Right lung (tissue), 10 donors: ENCODE measurements at places on chromosomes 6 and 20. TPM values are rescaled to one million over a fixed set of nuclear protein-coding genes. Genes with fewer than 3 reads are reported as not detected.

DNA sequence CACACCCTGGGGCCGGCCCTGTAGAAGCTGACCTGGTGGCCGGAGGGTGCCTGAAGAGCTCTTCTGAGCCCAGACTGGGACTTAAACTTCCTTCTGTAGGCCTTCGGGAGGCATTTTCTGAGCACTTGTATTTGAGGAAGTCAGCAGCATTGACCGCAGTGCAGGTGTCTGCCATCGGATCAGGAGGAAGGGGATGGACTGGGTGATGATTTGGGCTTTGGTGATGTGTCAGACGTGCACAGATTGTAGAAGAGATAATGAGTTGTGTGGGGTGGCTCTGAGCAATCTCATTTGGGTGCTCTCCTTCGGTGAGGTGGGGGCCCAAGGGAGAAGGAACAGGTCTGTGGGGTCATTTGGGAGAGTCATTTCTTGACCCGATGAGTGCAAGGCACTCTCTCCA, 150.9 kb downstream of the ARID1B start:
- no peak for DNase-seq

DNA sequence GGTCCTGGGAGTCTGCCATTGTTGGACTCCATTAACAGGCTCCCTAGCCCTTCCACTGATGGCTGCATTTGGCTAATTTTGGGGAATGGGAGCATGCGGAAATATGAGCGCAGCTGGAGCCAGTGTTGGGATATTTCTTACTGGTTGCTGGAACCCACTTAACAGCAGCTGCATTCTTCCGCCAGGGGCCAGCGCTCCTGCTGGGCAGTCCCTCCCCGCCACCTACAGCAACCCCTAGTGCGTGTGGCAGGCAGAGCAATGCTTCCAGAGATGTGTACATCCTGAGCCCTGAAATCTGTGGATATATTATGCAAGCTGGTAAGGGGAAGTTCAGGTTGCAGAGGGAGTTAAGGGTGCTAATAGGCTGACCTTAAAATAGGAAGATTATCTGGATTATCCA, 16.4 kb downstream of the CST8 start:
- no peak for DNase-seq

GRCh38 chr20:35039846-35040489, 52.6 kb downstream of the TRPC4AP start:
- peak; percentile 20 for DNase-seq

GRCh38 chr6:131949620-131949908, 1.6 kb downstream of the CCN2 start:
- DNase-seq, result peak; percentile 77

DNA sequence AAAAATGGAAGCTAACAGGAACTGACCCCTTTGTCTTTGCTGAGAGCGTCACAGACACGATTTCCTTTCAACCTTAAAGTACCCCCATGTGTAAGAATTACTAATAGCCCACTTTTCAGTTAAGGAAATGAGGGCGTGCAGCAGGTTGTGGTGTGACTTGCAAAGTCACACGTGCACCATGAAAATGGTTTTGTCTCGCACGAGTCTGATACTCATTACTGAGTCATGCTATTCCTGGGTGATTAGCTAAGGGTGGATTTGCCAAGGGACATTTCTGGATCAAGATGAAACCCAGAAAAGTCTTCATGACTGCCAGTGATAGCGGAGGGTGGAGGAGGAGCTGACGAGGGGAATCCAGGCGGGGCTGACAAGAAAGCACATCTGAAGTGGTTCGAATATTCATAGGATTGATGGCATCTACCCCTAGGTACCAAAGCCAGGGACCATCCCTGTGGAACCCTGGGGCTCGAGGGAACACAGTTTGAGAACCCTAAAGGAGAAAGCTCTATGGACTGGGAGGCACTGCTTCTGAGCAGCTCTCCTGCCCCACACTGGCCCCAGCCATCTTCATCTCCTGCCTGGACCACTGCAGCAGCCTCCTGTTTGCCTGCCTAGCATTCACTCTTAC, 12.1 kb upstream of the NFATC2 start:
- DNase-seq, result no peak

GRCh38 chr6:145278163-145278807, 457.0 kb downstream of the EPM2A start:
- DNase-seq, result no peak

- DNase-seq, result no peak
Measured at GRCh38 chr6:68126089-68126749, 508.9 kb upstream of the ADGRB3 start.

DNA sequence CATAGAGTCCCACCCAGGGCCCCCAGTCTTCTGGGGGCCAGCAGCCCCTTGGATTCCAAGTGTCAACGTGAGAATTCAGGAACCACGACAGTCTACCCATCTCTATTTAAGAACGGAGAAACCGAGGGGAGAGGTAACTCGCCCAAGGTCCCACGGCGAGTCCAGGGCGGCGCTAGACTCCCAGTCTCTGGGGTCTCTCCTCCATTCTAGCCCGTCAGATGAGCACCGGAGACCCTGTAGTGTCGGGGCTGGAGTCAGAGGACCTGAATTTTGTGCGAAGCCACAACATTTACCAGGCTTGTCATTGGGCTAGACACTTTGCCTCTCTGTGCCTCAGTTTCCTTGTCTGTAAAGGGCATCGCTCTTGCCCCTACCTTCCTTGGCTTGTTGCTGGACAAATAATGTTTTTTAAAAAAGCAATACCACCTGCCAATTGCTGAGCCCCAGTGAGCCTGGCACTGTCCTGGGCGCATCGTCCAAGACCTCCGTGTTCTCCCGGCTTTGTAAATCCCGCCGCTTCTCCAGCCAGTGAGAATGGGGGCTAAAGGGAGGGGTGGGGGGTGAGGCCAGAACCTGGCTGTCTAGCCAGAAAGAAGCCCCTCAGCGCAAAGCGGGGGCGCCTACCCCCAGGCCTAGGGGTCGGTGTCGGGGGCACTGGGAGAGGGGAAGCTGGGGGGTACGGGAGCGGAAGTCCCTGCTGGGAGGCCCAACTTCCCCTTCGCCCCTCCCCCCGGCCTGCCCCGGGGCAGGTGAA, 91.7 kb downstream of the NCR2 start:
- DNase-seq, result no peak

GRCh38 chr20:47825011-47825762, 39.9 kb upstream of the SULF2 start:
- DNase-seq, result no peak

DNA sequence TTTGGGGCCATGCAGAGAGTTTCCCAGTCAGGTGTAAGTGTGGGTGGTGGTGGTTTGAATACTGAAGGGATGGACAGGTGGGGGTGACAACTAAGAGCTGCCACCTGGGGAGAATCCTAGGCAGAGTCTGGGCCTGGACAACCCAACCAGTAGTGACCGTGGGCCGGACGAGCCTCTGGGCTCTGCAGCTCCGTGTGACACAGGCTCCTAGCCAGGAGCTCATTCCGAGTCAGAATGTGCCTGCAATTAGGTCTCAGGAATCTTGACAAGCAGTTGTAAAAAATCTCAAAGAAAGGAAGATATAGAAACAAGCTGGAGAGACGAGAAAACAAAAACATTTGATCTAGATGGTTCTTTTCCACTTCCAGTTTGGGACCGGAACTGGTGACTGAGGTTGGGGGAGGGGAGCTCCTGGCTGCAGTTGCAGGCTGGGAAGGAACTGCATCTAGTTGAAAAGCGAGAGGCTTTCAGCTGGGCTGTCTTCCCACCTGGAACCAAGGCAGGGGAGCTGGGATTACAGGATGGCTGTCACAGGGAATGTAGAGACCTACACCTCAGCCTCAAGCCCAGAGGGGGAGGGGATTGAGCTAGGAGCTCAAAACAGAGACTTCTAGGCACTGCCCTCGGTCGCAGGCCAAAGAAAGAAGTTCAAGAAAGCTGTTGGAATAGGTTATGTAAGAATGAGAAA, 156.9 kb downstream of the PAX1 start:
- DNase-seq, result no peak

- DNase-seq, result no peak
Measured at GRCh38 chr6:152897807-152898399, 84.9 kb downstream of the FBXO5 start.

DNA sequence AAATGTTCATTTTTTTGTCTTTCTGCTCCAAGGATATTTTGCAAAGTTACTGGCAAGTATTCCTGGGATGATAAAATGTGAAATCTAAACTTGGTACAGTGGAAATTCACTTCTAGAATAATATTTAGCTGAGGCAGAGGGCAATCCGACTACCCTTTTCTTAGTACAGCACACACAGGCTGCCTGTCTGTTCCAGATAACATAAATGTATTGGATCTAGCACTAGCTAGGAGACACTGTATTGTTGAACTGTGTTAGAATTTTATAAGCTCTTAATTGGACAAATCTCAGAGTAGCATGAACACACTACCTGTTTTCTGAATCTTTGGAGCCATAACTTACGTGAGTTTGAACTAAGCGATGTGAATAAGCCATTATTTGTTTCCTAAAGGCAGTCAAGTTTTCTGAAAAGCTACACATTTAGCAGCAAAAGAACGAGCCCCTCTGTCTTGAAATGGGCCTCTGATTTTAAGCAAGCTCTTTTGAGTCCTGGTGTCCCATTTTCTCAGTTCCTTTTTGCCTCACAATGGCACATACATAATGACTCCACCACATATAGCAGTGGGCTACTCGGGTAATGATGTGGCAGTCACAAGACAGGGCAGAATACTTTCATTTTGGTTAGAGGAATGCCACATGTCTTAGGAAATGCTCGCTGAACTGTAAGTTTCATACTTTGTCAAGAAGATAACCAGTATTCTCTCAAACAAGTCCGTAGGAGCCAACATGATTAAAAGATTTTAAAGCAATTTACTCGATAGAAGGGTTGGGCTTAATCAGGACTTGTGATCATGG, 116.5 kb upstream of the ESR1 start:
- DNase-seq, result no peak

DNA sequence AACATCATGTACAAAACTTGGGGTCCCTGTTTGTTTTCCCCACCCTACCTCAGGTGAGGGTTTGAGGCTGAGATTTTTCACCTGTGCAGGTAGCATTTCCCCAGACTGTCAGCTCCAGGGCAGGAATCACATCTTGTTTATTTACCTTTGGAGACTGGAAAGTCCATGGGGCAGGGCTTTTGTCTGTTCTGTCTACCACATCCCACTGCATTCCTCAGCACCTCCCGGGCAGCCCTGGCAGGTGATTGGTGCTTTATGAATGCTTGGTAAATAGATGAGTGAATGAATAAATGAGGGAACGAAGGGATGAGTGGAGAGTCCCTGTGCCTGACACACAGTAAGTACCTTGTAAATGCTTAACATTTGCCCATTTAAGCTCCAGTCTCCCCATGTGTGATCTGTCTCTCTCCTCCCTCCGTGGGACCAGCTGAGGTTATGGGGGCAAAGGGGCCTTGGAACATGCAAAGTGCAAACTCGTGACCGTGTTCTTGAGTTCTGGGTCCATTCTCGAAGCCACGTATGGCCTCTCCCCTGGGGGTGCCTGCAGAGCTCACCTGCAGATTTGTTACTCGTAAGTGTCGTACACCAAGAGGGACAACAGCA, 69.7 kb upstream of the PMEPA1 start:
- no peak for DNase-seq

- peak; percentile 74 for DNase-seq
Measured at GRCh38 chr6:53361549-53362031, 12.8 kb upstream of the ELOVL5 start.

DNA sequence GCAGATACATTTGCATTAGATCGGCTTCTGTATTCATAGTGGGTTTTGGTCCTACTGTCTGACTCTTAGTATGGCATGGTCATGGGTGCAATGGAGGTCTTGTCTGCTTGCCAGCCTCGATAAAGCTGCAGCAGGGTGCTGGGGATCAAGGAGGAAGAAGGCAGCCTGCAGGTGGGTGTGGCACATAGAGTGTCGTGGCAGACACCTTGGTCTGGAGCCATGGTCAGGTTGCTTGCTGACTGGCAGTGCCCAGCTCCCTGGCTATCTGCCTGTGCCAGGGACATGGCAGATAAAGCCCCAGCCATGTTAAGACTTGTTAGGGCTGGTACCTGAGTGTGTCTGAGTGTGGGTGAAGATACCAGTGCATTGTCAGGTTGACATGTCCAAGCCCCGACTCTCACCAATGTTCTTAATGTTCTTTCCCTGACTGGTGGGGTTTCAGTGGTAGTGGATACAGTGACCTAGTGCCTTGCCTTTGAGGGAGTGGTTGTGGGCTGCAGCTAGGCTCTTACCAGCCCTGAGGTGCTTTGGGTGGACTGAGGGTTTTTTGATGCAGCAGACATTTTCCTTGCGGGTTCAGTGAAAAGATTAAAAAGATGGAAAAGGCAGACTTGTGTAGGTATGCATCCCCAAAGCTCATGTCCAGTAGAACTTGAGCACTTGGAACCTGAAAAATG, 1.8 kb downstream of the FAM83D start:
- DNase-seq, result no peak

DNA sequence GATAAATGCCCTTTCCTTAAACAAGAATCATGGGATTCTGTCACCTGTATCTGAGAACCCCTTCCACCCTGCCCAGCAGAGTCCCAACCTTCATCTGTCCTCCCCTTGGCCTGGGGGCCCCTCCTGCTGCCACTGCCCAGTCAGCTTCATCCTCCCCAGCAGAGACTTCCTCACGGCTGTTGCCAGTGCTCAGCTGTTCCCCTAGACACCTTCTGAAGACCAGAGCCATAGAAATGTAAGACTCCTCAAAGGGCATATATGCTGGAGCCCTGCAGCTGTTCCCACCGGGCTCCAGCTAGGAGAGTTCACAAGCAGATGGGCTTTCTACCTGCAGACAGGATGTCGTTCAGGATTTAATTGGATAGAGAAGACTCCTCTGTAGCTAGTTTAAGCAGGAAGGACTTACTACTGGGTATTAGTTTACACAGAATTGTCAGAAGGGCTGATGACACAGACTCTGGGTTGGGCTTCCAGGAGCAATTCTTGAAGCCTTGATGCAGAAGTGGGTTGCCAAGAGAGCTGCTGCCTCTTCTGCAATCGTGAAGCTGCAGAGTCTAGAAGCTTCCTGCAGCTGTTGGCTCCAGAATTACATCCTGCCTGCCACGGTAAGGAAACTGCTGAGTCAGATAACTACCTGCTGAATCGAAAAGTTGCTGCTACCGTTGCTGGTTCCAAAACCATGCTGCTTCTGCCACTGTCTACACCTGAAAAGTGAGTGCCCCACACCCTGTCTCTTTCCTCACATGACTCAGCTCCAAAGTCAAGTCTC, 57.1 kb upstream of the MLN start:
- DNase-seq, result no peak

GRCh38 chr6:56671651-56672461, 29.2 kb upstream of the DST start:
- DNase-seq, result no peak

- no peak for DNase-seq
Measured at GRCh38 chr6:168597471-168597875, 156.5 kb downstream of the SMOC2 start.

PPP1R3G gene
- polyA plus RNA-seq, result 1.1 TPM

CAPN11 gene
- 0.12 TPM for polyA plus RNA-seq

CTCFL gene
- 0.52 TPM for polyA plus RNA-seq

ABHD16A gene
- polyA plus RNA-seq, result 48.7 TPM

AK9 gene
- 18.0 TPM for polyA plus RNA-seq

FOXS1 gene
- polyA plus RNA-seq, result 5.9 TPM

RAB44 gene
- 0.12 TPM for polyA plus RNA-seq

HLA-DRB1 gene
- 18.4 TPM for polyA plus RNA-seq

PI3 gene
- polyA plus RNA-seq, result not detected

SLC52A3 gene
- 0.61 TPM for polyA plus RNA-seq

ENPP1 gene
- polyA plus RNA-seq, result 2.4 TPM

TP53TG5 gene
- 1.2 TPM for polyA plus RNA-seq

GGTLC1 gene
- polyA plus RNA-seq, result 2.0 TPM
